Brain pericyte (primary cell): ENCODE measurements at places on chromosomes 1 and 21.

DNA sequence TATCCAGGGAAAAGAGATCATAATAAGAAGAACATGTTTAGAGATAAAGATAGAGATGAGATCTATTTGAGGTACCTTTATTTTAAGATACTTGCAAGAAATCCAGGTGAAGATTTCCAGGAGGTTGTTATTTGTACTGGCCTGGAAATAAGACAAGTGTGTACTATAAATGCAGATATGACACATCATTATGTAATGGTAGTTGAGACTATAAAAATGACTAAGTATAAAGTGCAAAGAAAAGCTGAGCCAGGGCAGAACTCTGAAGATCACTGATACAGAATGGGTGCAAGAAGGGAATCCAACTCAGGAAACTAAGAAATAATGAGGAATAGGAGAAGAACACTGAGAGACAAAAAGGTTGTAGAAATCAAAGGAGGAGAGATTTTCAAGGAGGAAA is 378.2 kb upstream of the PBX1 start:
- no peak for DNase-seq

GRCh38 chr1:53367503-53368313 is 39.8 kb upstream of the LRP8 start:
- no peak for DNase-seq

- no peak for DNase-seq
These were observed 428.7 kb upstream of the LRRC7 start for GRCh38 chr1:69139007-69139406.

DNA sequence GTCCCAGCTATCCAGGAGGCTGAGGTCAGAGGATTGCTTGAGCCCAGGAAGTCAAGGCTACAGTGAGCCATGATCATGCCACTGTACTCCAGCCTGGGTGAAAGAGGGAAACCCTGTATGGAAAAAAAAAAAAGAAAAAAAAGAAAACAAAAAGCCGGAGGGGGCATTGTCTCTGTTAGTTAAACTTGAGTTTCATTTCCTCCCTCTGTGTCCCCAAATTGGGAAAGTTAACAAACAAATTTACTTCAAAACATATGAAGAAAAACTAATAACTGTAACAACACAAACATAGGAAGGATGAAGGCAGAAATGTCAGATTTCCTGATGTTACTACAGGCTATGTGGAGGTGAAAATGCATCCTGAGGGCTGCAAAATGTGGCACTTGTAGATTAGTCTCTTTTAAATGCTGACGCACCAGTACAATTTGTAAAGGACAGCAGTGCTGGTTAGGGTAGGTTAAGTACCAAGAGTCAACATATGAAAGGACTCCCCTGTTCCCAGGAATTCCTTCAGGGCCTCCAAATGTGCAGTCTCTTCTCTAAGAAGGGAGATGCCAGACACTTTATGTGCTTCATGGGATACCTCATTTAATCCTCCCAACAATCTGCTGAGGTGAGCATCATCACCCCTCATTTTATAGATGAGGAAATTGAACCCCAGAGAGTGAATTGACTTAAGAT is 52.9 kb downstream of the DEGS1 start:
- DNase-seq = no peak

DNA sequence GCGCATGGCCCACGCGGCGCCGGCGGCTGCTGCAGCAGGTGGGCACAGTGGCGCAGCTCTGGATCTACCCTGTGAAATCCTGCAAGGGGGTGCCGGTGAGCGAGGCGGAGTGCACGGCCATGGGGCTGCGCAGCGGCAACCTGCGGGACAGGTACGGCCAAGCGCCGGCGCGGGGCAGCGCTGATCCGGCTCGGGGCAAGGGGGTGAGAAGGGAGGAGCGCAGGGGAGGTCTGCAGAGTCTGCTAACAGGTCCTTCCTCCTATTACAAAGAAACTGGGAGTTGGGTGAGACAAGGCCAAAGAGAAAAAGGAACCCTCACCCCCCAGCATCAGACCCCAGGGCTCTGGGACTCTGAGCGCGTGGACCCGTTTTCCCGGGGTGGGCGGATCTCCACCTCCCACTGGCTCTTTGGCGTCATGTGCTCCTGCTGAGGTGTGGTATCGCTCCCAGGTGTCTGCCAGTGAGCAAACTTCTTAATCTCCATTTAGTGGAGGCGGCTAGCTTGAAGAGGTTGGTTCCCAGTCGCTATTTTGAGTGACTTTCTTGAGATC is 431 bp downstream of the MTARC1 start:
- DNase-seq = no peak

DNA sequence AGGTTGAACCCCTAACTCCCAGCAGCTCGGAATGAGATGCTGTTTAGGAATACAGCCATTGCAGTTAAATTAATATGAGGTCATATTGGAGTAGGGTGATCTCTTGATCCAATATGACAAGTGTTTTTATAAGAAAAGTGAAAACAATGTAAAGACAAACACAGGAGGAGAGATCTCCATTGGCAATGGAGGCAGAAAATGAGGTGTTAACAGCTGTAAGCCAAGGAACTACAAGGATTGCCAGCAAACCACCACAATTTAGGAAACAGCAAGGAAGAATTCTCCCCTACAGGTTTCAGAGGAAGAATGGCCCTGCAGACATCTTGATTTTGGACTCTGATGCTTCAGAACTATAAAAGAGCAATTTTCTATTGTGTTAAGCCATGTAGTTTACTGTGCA is 774.3 kb downstream of the MRPL39 start:
- DNase-seq = no peak

- no peak for DNase-seq
These were observed 15.8 kb upstream of the ETV3L start for GRCh38 chr1:157115429-157115838.
